Stimulated activated CD8-positive, alpha-beta memory T cell treated with anti-CD3 and anti-CD28 coated beads, Interleukin-2, amount 100 ng/mL, for 1 hour (primary cell): ENCODE measurements at places on chromosomes 6 and 20.

DNA sequence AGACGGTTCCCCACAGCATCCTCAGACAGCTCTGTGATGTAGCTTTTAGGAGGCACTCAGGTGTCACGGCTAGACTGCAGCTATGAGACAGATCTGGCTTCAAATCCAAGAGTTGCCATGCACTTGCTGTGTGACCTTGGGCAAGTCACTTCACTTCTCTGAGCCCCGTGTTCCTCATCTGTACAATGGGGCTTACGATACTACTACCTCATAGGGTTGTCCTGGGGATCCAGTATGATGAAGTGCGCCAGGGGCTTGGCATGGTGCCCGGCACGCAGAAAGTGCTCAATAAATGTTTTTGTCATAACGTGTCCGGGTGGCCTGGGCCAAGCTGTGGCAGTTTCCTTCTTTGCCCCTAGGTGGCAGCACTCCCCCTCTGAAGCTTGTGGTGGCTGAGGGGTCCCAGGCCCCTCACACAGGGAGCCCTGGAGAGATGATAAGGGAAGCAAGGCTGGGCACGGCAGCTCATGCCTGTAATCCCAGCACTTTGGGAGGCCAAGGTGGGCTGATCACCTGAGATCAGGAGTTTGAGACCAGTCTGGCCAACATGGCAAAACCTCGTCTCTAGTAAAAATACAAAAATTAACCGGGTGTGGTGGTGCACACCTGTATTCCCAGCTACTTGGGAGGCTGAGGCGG lies 19.1 kb upstream of the CHMP4B start:
- no peak for DNase-seq

GRCh38 chr20:11266571-11266970 lies 592.8 kb upstream of the JAG1 start:
- no peak for DNase-seq

- no peak for DNase-seq
Measured at GRCh38 chr20:45821947-45822346, 5.2 kb downstream of the TNNC2 start.

DNA sequence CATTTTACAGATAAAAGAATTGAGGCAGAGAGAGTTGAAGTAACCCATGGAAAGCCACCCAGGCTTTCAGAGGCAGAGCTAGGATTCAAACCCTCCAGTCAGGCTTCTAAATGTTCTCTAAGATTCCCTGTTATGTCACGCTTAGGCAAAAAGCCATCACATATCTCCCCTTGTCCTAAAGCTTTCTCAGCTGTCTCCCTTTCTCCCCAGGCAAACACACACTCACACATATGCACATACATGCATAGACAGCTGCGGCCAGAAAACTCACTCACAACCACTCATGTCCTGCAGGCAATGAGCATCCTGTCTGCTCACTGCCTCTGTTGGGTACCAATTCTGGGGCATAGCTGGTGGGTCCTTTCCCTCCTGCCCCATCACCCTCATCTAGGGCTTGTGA lies 595.9 kb upstream of the CHD6 start:
- no peak for DNase-seq

GRCh38 chr6:16355238-16355637 lies 116.9 kb downstream of the GMPR start:
- DNase-seq: no peak

DNA sequence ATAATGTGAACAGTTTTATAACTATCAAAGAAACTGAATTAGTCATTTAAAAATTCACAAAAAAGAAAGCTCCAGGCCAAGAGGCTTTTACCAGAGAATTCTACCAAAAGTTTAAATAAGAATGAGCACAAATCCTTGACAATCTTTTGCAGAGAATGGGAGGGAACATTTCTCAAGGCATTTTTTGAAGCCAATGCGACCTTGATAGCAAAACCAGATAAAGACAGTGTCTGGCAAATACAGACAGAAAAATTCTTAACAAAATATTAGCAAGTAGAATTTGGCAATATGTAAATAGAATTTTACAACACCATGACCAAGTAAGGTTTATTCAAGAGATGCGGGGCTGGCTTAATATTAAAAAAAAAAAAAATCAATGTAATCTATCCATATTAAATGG lies 41.7 kb downstream of the RNF24 start:
- no peak for DNase-seq

DNA sequence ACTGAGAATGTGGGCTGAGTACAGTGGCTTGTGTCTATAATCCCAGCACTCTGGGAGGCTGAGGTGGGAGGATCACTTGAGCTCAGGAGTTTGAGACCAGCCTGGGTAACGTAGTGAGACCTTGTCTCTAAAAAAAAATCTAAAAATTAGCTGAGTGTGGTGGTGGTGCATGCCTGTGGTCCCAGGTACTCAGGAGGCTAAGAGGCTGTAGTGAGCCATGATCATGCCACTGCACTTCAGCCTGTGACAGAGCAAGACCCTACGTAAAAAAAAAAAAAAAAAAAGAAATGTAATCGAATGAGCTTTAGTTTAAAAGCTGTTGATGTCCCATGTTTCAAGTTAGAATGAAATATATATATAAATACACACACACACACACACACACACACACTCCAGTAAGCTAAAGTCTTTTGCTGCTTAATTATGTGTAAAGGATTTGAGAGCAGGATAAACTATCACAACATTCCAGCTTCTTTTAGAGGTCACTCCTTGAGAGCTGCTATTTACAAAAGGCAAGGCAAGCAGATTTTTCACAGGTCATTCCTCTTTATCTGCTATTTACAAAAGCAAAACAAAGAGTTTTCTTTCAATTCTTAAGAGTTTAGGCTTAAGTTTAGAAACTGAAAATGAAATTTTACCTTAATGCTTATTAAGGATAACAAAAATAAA lies 4.7 kb upstream of the MICAL1 start:
- no peak for DNase-seq

DNA sequence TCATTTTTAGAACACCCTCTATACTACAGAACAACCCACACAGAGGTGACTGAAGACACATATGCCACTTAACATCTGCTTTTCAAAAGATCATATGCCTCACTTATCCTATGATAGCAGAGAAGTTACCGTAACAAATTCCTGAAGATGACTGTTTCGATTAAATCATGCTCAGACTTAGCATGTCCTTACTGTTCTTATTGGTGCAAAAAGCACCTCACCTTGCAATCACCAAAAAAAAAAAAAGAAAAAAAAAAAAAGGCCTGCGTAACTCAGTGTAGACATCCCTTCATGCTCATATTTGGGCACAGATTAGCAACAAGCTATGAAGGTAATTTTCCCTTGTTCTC lies 17.7 kb upstream of the DST start:
- DNase-seq: no peak

GRCh38 chr20:57008217-57008616 lies 258.2 kb downstream of the BMP7 start:
- no peak for DNase-seq
